ENCODE measurements at places on chromosomes 4 and X. TPM values are rescaled to one million over a fixed set of nuclear protein-coding genes. Genes with fewer than 3 reads are reported as not detected.

GRCh38 chr4:21790438-21791029 lies 158.0 kb downstream of the KCNIP4 start:
- no peak for DNase-seq

DNA sequence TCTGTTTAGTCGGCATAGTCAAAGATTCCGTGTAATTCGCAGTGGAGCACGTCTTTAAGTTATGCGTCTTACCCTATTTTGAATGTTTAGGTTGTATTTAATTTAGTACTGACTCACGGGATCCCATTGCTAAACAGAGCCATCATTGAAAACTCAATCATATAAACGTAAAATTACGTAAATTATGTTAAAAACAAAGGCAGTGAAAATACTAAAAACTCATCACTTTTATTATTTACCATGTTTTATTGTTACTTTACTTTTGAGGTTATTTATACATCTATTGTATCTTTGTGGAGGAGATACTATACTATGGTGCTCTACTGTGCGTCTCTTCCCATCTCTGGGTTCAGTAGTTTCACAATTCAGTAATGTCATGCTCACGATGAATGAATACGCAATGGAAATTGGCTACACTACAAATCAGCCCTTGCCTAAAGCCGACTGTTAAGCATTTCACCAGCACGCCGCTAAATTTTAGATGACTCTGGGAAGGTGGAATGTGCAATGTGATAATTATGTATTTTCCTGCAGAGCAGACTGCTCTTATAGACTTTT lies 944 bp downstream of the FUNDC2 start:
- no peak for DNase-seq

DNA sequence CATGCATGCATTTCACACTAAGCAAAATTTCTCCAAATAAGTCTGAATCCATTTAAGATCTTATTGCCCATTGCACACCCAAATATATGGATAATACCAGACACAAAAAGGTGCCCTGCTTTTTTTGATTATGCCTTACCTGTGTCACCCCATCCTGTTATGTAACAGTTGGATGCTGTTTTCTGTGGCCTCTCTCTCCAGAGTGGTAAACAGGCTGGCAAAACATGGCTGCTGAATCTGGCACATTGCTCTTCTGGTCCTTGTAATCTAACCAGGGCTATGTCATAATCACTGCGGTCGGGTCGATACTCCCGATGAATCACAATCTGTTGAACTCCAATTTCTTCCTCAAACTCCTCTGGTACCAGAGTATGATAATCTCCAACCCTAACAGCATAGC lies 70.1 kb downstream of the PRSS12 start:
- DNase-seq: no peak

GRCh38 chr4:176981074-176981473 lies 188.4 kb upstream of the VEGFC start:
- no peak for DNase-seq

DNA sequence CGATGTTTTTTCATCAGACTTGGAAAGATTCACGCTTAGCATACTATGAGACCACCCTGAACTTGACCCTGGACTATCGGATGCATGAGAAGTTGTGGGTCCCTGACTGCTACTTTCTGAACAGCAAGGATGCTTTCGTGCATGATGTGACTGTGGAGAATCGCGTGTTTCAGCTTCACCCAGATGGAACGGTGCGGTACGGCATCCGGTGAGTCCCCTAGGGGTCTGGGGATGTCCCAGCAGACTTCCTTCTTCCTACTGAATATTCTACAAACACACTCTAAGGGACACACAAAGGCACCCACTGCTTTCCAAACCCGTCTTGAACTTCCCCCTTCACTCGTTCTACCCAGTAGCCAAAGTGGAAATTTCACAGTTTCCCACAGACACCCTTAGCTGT lies 9.3 kb downstream of the GABRQ start:
- no peak for DNase-seq

The MXRA5 gene
- total RNA-seq: 2.3 TPM

DNA sequence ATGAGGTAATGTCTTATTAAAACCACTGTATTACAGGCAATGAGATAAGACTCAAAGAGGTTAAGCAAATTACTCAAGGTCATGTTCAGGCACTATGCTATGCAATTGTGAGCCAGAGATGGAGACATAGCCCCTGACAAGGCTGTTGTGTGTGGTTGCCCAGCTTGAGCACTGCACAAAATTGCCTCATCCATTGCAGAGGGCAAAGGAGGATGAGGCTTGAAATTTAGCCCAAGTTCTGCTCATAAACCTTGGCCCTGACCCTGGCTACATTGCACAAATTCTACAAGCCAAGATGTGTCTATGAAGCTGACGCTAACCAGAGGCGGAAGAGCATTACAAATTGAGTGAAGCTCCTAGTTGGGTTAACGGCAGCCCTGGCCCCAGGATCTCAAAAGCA lies 65.6 kb upstream of the PGM2 start:
- DNase-seq: no peak
